Upper lobe of left lung (tissue), 6 donors: ENCODE measurements at places on chromosomes 2 and 18.

GRCh38 chr2:30178618-30179434 lies 32.0 kb downstream of the YPEL5 start:
- no peak for DNase-seq

- DNase-seq, result no peak
Observed at GRCh38 chr2:237411683-237412423, 2.1 kb downstream of the COL6A3 start.

DNA sequence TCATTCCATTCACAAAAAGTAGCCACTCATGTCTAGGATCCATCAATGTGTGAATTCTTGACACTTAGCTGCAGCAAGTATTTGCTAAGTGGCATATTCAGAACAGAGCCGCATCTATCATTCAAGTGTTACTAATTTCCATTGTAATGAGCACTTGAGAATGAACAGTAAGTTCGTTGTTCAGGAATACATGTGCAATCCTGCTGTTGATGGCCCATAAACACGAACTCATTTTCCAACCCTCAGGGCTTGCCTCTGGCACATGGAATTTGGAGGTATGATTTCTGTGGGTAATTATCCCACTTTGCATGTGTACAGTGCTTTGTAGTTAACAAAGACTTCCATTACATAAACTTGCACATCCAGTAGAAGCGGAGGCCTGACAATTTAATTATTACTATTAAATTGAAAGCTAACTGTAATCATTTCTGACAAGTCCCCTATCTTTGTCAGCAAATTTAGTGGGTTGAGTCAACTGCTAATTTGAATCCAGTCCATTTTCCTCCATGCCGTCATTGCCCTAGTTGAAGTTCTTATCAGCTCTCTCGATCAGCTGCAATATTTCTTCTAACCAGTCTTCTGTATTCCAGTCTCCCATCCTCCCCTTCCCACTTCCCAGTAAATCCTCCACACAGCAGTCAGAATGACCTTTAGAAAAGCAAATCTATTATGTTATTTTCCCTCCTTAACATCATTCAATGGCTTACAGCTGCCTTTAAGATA lies 116.0 kb upstream of the AQP4 start:
- DNase-seq, result no peak

- DNase-seq, result no peak
Observed at GRCh38 chr18:4181086-4181485, 274.0 kb downstream of the DLGAP1 start.

DNA sequence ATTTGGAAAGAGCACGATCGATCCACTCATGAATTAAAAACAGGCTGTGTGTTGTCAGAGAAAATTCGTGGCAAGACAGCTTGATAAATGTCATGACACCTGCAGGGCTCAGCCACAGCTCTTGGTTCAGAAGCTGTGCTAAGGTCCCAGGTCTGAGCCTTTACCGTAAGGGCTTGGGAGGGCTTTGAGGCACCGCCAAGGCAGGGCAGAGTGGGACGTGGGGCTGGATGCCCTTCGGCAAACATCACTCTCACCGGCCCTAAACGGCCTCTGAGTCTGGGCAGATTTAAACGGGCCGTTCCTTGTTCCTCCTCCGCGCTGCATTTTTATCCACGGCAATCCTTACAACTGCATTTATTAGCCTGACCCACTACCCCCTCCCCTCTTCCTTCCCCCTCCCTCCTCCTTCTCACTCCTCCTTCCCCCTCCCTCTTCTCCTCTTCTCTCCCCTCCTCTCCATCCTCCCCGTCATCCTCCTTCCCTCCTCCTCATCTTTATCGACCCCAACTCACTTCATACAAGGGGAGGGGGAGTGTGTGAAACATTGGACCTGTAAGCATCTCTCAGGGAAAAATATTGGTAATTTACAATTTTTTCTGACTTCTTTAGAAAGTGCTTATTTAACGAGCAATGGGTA lies 33.9 kb downstream of the MBP start:
- peak; percentile 28 for DNase-seq

DNA sequence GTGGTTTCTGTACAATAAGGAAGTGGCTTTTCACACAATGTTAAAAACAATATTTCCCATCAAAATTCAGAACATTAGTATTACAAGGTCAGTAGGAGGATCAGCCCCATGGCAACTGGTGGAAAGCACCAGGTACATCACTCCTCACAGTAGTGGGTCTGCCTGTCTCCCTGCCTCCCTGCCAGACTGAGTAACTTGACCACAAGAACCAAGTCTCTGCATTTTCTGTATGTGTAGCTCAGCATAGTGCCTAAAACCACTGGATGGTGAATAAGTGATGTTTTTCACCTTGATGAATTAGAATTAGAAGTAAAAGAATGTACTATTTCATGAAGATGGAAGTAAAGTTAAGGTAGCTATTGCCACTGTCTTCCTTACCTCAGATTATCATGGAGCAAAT lies 4.1 kb upstream of the WDR7 start:
- no peak for DNase-seq

- DNase-seq, result no peak
Observed at GRCh38 chr2:149364839-149365238, 34.5 kb downstream of the LYPD6 start.

DNA sequence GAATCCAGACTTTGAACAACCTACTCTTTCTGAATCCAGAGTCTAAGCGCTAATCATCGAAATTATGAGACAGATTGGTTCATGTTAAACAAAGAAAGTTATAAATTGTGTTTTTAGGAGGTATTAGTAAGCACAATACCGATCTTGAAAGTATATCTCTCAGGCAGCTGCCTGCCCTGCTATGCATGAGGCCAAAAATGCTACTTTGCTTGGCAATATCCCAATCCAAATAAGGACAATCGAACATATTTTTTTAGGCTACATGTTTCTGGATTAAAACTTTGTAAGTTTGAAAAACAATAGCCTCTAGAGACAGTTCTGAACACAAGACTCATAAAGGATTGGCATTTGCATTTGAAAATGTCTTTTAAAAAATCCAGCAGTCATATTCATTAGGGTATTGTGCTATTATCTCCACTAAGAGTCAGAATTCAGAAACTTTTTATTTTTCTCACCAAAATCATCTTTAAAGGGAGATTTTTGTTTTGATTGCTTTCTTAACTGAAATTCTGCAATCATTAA lies 167.1 kb downstream of the PDE1A start:
- DNase-seq, result no peak

DNA sequence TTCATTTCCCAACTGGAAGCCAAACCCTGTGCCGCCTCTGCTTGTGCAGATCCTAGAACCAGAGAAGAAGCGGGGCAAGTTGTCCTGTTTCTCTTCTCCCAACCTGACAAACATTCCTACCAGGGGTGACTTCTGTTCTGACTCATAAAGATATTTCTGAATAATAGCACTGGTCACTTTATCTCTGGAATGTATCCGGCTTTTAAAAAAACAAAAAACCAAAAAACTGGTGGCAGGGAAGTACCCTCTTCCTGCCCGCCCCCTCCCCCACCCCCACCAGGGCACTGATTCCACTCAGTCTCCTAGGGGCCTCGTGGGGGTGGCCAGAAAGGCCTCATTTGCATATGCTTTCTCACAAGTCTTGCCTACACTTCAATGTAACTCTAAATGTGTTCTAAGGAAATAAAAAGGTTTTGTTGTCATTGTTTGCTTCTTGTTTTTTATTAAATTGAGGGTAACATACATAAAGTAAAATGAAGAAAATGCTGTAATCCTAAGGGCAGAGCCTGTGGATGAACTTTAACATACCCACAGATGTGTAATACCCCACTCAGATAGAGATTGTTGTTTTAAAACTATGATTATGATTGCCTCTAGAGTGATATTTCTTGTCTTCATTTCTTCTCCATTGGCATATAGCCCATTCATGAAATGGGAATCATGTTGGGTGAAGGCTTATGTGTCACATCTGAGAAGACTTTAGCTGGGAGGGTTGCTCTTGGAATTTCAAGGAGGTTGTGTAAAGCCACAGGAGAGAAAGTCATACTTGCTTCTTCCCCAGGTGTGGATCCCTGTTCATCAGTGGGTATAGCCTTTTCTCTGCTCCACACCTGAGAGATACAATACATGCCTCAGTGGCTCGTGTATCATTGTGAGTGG lies 5.3 kb upstream of the FOSL2 start:
- DNase-seq, result no peak

GRCh38 chr18:74241426-74241825 lies 50.3 kb downstream of the CYB5A start:
- DNase-seq, result no peak

DNA sequence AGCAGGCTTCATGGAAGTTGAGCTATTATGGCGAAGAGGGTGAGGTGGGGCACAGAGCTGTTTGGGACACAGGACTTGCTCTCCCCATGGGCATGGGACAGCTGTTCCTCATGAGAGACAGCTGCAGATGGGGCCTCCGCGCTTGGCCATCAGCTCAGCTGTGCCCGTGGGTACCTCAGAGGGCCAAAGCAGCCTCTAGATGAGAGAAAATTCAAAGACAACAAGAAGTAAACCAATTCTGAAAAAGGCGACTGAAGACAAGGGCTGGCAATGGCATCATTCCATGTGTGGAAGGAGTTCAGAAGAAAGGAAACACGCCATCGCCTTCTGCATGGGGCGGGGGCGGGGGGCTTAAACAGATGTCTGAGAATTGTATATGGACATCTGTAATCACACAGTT lies 136.2 kb downstream of the BCL2 start:
- DNase-seq, result no peak

DNA sequence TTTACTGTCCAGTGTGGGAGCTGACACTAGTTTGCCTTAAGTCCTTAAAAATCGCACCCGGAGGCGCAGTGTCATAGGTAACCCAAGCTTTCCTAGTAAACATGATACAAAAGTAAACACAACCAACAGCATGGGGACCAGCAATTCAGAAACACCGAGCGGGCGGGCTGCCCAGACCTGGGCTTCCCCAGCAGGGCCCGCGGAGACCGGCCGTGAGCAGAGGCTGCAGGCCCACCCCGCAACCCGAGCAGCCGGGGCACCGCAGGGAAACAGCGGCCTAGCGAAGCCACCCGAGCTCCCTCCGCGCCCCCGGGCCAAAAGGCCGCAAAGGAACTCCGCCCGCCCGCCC lies 296 bp downstream of the TTC21B start:
- DNase-seq, result no peak

GRCh38 chr2:47016172-47016913 lies 100.7 kb upstream of the MCFD2 start:
- DNase-seq, result peak; percentile 44

- peak; percentile 20 for DNase-seq
Observed at GRCh38 chr2:241063093-241063551, 39.0 kb downstream of the MTERF4 start.

DNA sequence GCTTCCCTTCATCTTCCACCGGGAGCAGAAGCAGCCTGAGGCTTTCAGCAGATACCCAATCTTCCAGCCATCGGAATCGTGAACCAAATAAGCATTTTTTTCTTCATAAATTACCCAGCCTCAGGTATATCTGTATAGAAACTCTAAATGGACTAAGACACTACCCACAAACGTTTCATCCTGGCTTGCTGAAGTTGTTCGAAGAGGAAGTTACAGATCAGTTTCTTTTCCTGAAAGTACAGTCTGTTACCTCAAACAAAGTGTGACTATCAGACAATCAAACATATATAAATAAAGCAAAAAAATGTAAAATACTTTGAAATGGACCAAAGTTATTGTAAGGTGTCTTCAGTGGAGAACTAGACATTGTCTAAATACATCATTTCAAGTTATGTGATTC lies 97.9 kb downstream of the MREG start:
- DNase-seq, result no peak

GRCh38 chr2:179588486-179589145 lies 272.8 kb downstream of the ZNF385B start:
- DNase-seq, result no peak

GRCh38 chr2:63755965-63756364 lies 85.7 kb upstream of the UGP2 start:
- DNase-seq, result no peak

- DNase-seq, result no peak
Observed at GRCh38 chr2:148614014-148614321, 30.6 kb upstream of the EPC2 start.

GRCh38 chr18:76972241-76972640 lies 149.9 kb downstream of the ZNF236 start:
- no peak for DNase-seq

DNA sequence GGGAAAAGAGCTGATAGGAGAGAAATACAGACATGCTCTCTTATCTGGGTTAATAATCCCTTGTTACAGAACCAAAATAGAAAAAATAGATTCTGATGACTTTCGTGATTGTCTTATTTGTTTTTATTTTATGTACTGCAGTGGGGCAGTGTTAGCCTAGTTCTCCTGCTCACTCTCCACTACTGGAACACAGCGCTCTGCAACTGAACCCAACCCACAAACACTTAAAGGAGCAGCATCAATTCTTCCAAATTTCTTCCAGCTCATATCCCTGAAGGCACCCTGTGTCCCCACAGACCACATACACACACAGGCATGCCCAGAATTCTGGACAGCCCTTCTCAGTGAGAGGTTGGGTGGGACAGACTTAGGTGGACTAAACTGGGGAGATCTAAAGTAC lies 160.6 kb downstream of the SS18 start:
- no peak for DNase-seq

GRCh38 chr18:31658670-31659575 lies 25.5 kb downstream of the B4GALT6 start:
- DNase-seq, result no peak

- no peak for DNase-seq
Observed at GRCh38 chr2:132949108-132949507, 279.1 kb upstream of the LYPD1 start.

DNA sequence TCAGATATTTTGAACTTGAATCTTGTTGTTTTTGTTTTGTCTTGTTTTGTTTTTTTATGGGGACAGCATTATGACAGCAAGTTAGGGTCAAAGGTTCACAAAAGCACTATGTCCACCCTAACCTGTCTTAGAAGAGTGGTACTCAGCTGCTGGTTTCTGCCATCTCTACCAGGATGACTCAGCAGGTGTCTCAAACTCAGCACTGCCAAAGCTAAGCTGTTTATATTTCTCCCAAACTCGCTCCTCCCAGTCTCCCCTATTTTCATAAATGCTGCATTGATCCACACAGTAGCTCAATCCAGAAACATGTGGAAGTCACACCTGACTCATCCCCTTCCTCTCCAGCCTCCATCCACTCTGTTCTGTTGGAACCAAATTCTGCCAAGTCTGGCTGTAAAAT lies 134.9 kb downstream of the ZBTB7C start:
- no peak for DNase-seq

- DNase-seq, result no peak
Observed at GRCh38 chr18:80067897-80068296, 33.7 kb downstream of the RBFA start.

GRCh38 chr2:128469203-128469602 lies 150.5 kb upstream of the HS6ST1 start:
- no peak for DNase-seq

DNA sequence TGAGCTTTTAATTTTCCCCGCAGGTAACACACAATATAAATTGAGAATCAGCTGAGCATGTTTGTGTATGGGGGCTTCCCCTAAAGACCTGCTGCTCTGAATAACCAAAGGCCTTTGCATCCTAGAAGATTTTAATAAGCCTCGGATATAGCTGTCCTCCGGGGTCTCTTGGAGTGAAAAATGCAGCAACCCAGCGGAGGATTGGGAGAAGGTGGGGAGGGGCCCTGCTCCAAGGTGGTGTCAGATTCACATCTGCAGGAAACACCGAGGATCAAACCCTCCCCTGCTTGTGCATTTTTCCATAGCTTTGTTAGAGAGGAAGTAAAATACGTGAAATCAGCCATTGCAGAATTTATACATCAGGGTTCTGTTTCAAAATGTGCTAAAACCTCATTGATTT lies 63.0 kb upstream of the OTOF start:
- DNase-seq, result no peak

GRCh38 chr18:23159344-23159743 lies 24.1 kb downstream of the CABLES1 start:
- no peak for DNase-seq
